HuH-7.5 (cell line): ENCODE measurements at places on chromosomes 2 and 18.

GRCh38 chr2:231605607-231606091, 13.0 kb downstream of the TEX44 start:
- DNase-seq: no peak

GRCh38 chr2:207706936-207707860, 4.2 kb upstream of the CCNYL1 start:
- DNase-seq: no peak

- no peak for DNase-seq
These were observed 11.9 kb upstream of the BCL2L11 start for GRCh38 chr2:111108745-111109271.

DNA sequence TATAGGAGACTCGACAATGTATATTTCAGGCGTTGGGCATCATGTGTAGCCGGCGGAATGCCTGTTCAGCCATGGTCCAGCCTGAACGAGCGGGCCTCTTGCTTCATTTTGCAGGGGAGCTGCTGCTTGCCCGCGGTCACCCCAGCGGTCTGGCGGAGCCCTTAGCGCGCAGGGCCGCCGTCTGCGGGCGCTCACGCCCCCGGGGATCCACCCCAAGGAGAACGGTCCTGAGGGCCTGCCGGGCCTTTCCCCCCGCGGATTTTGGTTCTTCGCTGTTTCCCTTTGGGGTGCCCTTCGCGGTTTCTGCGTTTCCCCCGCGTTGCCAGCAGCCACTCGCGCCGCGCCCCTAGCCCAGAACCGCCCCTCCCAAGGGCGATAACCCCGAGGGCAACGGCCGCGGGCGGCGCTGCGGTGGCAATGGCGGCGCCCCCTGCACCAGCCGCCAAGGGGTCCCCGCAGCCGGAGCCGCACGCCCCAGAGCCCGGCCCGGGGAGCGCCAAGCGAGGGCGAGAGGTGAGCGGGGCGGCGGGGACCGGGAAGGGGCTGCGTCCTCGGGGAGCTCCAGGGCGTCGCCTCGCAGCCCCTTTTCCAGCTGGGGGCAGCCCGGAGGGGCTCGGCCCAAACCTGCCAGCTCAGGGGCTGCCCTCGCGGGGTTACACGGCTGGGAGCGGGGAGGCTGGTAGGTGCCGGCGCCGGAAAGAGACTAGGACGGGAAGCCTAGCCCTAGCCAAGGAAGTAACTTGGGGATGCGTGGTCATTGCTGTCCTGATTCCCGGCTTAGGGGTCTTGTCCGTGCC, at the start of gene MFSD2B:
Gene MFSD2B, plus strand, starts transcription at position 406 of the 797 bp plus-strand sequence. Its CDS starts 12 bp downstream, at position 418.
- no peak for DNase-seq

DNA sequence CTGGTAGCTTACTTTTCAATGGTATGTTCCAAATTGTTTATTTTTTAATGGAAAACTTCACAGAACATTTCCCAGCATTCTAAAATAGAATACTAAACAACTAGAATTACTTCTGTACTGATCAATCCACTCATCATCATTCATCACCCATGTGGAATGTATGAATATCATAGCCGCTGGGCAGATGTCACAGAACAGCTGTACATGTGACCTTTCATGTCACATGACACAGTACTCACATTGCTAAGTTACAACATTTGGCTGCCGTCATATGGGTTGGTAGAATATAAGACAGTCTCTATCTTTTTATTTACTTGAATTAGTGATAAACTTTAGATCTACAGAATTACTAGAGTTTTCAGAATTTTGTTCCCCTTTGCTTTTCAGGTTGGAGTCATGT, 387.6 kb downstream of the ZEB2 start:
- DNase-seq: no peak
